Stimulated activated CD4-positive, alpha-beta T cell treated with anti-CD3 and anti-CD28 coated beads, Interleukin-4, amount 100 ng/mL, for 4 hours (primary cell): ENCODE measurements at places on chromosomes 3 and 15.

GRCh38 chr15:58361273-58361759, 70.5 kb upstream of the LIPC start:
- DNase-seq: no peak

- no peak for DNase-seq
Measured at GRCh38 chr15:80199366-80199765, 46.6 kb downstream of the FAH start.

- peak; percentile 22 for DNase-seq
Measured at GRCh38 chr15:79897701-79898113, 893 bp upstream of the MTHFS start.

DNA sequence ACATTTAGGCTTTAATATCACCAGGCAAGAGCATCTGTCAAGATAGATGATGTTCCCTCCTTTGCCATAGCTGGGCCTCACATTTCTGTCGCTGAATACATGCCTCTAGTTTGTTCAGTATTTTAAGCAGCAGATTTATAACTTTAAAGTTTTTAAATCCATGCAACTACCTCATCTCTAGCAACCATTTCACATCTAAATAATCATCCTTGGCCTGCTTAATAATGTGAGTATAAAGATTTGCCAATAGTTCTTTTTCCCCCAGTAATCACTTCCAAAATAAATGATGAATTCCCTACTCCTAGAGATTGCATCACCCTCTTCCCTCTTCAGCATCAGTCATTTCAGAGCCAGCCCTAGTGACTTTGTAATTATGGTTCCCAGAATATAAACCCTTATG, 36.2 kb upstream of the FILIP1L start:
- DNase-seq: no peak
